ENCODE measurements at places on chromosomes 3 and 15. TPM values are rescaled to one million over a fixed set of nuclear protein-coding genes. Genes with fewer than 3 reads are reported as not detected.

Gene CTDSPL2
- 71.2 TPM for total RNA-seq

GRCh38 chr3:41352510-41352909 lies 153.2 kb downstream of the CTNNB1 start:
- DNase-seq, result no peak

- no peak for DNase-seq
Measured at GRCh38 chr3:112958811-112959560, 15.9 kb downstream of the CD200R1 start.

Gene RLBP1
- 0.31 TPM for total RNA-seq

Gene TIGIT
- total RNA-seq, result 0.50 TPM

- no peak for DNase-seq
Measured at GRCh38 chr3:78794431-78794830, 973.4 kb downstream of the ROBO1 start.

GRCh38 chr3:52842424-52842823 lies 7.6 kb upstream of the MUSTN1 start:
- DNase-seq, result no peak

GRCh38 chr3:119883461-119884160 lies 101.7 kb downstream of the NR1I2 start:
- DNase-seq, result no peak

DNA sequence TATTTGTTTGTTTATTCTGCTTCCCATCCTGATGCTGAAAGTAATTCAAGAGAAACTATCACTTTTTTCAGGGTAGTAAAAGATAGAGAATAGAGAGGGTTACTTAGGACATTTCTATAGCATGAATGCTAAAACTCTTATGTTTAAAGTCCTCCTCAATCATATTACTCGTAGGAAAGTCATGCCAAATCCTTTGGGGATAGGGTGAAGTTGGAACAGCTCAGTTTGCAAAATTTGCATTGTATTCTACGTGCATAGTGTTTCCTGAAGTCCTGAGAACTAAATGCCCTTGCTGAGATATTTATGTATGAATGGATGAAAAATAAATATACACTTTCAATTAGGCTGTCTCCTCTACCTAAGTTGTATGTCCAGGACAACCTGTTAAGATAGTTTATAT lies 14.6 kb downstream of the PLSCR5 start:
- no peak for DNase-seq

Gene EFHB
- 9.4 TPM for total RNA-seq

Gene SCN11A
- total RNA-seq, result 3.5 TPM

- no peak for DNase-seq
Measured at GRCh38 chr15:94164971-94165370, 66.4 kb upstream of the MCTP2 start.

Gene KPNA4
- total RNA-seq, result 33.1 TPM

GRCh38 chr15:72389231-72389630 lies 8.9 kb upstream of the TMEM202 start:
- no peak for DNase-seq

DNA sequence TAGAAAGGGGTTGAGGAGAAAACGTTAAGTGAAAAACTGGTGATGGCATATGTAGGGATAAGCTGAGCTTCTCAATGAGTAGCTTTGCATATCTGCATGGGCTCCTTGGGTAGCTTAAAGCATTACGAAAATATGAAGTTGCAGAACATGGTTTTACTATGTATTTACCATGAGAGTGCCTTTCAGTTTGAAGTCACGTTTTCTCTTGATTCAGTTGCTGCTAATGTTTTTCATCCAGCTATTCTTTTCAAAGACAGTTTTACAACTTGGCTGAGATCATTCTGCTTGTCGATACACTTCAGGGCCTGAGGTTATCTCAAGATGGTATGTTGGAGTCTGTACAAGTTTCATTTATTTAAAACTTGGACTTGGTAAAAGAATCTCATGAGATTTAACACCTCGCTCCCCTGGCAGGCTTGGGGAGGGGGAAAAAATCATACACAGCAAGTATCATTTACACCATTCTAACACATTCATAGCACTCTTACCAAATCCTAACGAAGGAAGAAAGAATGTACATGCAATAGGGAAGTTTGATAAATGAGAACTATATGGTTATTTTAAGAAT lies 103.3 kb upstream of the CMC1 start:
- no peak for DNase-seq

DNA sequence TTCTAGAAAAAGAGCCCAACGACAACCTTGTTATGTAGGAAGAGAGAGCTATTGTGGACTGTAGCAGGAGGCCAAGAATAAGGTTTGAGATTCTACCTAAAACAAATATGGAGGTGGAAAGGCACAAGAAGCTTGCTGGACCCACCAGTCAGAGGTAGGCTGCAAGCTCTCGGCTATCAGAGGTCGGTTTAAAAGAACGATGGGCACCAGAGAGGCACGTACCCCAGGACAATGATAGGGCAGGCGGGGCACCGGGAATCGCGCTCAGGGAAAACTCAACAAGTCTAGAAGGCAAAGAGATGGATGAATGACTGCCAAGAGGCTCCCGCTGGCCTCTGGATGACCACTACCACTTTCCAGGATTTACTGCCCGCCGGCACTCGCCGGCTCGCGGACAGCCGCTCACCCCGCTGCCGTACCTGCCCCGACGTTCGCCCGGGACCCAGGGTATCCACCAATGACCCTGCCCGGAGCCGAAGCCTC lies 1.1 kb downstream of the HDGFL3 start:
- peak; percentile 50 for DNase-seq

Gene IL17RD
- 29.9 TPM for total RNA-seq

DNA sequence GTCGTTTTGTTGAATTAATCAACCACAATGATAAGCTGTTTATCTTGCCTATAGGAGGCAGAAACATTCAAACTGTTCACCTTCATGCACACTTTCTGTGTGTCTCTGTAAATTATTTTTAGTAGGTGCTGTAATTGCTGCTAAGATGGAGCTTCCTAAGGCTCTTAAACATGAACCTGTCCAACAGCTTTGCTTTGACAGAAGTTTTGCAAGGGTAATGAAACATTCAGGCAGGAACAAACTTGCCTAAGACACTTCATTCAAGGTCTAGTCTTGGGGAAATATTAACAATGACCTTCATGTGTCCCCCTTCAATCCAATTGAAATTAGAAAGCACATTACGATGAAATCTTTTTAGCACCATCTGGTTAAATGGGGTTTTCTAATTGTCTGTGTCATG lies 156.1 kb downstream of the DIPK2A start:
- no peak for DNase-seq

Gene GPR149
- 0.31 TPM for total RNA-seq

DNA sequence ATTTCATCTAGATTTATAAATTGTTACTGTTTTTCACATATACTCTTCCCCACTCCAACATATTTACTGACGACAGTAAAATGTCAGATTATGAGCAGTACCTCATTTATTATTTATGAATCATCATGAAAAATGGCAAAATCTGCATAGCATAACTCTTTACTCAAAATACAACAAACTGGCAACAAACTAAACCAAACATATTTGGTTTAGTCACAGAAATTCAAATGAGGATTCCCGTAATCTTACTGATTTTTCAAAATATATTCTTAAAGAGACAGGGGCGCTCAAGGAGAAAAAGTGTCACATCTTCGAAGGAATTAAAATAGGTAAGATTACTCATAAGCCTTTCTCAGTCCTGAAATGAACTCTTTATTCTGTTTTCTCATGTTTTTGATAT lies 3.0 kb upstream of the GPR87 start:
- no peak for DNase-seq

DNA sequence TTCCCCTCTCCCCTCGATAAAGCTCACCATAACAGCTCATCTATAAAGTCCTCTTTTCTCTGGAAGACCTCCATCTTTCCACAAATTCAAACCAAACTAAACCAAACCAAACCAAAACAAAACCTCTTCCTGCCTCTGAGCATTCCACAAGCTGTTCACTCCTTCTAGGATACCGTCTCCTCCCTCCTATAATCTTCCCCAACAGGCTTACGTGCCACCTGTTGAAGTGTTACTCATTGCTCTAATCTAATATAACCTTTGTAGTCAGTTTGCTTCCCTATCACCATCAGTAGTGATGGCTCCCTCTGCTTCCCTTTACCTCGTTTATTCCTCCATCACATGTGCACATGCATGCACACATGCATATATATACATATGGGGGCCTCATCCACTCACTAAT lies 12.7 kb upstream of the CCR9 start:
- no peak for DNase-seq

DNA sequence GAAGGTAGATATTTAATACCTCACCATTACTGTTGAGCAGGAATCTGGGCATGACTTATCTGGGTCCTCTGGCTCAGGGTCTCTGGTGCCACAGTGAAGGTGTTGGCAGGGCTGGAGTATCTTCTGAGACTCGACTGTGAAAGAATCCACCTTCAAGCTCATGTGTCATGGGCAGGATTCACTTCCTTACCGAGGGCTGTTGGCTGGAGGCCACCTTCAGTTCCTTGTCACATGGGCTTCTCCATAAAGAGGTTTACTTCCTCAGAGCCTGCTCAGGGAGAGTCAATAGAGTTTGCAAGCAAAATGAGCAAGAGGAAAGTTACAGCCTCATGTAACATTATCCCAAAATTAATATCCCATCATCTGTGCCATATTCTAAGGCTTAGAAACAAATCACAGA lies 459.5 kb downstream of the NR2F2 start:
- no peak for DNase-seq

Gene PTX3
- 0.24 TPM for total RNA-seq

Gene GATM
- 386 TPM for total RNA-seq

- DNase-seq, result no peak
Measured at GRCh38 chr3:152621967-152622810, 212.7 kb upstream of the P2RY1 start.

DNA sequence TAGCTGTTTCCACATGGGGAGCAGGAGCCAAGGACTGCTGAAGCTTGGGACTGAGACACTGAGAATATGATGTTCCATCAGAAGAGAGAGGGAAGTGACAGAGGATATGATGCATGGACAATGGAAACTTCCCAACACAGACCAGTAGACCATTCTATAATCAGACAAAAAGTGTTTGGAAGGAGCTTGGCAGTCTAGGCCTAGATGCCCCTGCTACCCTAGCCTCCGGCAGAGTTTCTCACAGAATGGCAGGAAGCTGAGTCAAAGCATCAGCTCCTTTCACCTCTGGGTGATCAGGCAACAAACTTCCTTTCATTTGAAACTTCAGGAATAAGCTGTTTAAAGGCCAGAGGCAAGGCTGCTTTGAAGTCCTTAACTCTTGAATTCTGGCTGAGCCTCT lies 222.0 kb downstream of the NEK10 start:
- no peak for DNase-seq

GRCh38 chr3:30518181-30518864 lies 88.1 kb upstream of the TGFBR2 start:
- peak; percentile 62 for DNase-seq

DNA sequence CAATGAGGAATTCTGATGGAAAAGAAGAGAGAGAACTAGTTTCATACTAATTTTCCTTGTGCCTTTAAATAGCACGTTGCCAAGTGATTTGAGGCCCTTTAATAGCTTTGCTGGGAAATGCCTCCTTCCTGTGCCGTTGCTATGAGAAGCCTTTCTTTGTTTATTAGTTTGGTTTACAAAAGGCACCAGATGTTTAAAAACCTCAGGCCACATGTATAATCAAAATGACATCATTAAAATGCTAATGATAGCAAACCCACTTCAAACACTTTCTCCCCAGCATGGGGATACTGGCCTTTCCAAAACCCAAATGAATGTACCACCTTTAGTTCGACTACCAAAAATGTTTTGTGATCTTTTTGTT lies 50.0 kb upstream of the TBC1D23 start:
- no peak for DNase-seq

Gene GOLGA8T
- 4.1 TPM for total RNA-seq

Gene ULK3
- 68.2 TPM for total RNA-seq

Gene HHLA2
- total RNA-seq, result 6.7 TPM

DNA sequence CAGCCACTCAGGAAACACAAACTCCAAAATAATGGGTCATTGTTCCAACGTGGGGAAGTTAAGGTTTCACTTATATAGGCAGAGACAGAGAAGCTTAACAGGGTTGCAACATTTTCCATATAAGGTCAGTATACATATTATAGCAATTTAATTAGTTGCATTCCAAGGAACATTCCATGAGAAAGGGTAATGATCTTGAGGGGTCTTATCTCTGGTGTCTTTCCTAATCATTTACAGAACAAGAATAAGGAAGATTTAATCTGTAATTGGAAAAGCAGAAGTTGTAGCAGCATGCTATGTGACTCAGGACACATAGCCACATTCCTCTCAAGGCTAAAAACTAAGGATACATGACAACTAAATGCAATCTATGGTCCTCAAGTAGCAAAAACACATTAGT lies 4.9 kb downstream of the MNS1 start:
- DNase-seq, result no peak

GRCh38 chr3:57983734-57984518 lies 24.3 kb upstream of the FLNB start:
- peak; percentile 60 for DNase-seq

GRCh38 chr3:165192610-165193192 lies 3.5 kb downstream of the SLITRK3 start:
- DNase-seq, result no peak

- no peak for DNase-seq
Measured at GRCh38 chr3:146814601-146815315, 209.6 kb upstream of the PLSCR5 start.

- no peak for DNase-seq
Measured at GRCh38 chr3:150710097-150710496, 6.4 kb upstream of the ERICH6 start.

DNA sequence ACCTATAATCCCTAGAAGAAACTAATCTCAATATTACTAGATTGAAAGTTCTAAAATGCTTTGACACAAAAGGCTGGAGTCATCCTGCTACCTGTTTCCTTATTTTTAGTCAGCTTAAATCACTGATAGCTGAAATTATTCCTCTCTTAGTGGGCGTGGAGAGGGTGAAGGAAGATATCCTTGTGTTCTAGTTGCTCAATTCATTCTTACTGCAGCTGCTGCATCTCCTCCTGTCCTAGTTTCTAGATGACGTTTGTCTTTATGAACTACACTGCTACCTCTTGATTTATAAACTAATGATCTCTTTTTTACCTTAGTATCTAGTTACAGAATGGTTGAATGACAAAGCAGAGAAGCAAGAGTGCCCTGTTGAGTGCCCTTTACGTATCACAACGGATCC lies 50.7 kb downstream of the SETD5 start:
- DNase-seq, result no peak

DNA sequence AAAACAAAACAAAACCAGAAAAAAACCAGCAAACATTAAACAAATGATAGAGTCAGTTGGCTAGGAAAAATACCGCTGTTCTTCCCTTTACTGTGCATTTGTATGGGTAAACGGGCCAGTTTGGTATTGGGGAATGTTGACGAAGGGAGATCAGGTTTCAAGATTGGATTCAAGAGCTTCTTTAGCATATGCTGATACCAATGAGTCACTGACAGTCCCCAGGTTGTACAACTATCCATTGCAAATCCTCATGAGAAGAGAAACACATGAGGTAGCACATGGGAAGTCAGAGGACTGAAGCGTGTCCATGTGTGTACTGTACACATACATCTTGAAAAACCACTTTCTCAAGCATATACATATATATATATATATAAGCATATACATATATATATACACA lies 25.6 kb downstream of the TIGIT start:
- DNase-seq, result no peak

All from testis (tissue), 5 donors.